ENCODE measurements at places on chromosomes 7 and 10.

DNA sequence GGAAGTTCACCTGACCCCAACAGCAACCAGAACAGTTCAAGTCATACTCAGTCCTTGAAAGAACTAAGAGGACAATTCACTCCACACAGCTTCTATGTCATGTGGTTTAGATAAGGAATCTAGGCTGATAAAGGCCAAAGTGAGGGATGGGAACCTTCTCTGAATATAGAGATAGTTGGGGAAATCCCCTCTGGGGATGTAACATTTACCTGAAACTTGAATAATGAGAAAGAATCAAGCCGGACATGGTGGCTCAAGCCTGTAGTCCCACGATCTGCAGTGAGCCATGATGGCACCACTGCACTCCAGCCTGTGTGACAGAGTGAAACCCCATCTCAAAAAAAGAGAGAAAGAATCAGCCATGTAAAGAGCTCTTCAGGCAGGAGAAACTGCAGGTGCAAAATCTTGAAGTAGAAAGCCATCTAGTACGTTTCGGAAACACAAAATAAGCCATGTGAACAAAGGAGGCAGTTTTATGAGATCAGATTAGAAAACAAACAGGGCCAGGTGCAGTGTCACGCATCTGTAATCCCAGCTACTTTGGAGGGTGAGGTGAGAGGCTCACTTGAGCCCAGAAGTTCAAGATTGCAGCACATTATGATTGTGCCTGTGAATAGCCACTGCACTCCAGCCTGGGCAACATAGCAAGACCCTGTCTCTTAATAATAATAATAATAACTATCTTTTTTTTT lies 4.5 kb upstream of the DNMBP start:
- no peak for DNase-seq

DNA sequence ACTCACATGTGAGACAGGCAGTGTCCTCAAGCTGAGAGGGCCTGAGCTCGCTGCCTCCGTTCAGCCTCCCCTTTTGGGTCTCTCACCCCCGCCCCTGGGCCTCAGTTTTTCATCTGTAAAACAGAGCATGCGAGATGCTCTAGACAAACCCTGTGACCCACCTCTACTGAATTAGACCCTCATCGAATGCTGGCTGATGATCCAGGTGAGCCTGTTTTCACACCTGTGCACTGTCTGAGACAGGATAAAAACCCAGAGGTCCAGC lies 102.1 kb downstream of the PDGFA start:
- DNase-seq, result no peak

DNA sequence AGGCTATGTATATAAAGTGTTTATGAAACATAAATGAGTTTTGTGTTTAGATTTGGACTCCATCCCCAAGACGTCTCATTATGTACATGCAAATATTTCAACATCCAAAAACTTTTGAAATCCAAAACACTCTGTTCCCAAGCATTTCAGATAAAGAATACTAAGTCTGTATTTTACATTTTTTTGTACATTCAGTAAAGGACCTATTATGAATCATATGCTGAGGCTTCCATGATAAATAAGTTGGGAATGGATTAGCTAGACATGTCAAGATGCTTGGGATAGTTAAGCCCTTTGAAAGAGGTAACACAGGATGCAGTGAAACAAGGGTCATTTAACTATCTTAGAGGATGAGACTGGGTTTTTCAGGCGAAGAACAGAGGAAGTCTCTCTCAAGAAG lies 262.9 kb downstream of the SNX13 start:
- DNase-seq, result no peak

DNA sequence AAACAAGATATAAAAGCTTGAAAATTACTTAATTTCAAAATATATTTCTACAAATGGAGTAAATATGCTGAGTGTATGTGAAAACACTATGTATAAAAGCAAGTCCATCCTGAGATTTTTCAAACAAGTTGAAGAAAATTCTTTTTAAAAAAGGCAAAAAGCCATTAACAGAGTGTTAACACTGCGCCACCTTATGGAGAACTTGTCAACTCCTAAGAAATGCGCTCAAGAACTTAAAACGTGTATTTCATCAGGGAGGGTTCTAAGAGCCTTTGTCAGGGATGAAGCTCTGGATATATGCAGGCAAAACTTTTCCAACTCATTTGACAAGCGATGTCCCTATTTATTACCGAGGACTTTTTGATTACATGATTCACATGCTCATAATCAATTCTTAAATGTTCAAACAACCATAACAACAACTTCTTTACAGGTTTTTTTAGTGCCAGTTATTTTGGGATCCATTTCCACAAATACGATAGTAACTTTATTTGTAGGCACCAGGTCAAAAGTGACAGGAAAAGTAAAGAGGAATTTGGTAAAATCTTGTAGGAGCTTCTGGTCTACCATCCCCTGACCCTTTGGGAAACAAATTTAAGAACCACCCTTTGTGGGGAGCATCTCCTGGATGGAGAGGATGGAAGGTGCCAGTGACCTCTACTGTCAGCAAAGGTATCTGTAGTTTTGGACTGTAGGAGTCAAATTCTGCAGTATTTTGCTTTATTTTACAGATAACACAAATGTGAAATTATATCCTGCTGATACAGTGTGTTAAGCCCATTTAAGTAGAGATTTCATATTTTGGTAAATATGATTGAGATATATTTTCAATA lies 23.2 kb downstream of the CALCR start:
- peak; percentile 28 for DNase-seq

- no peak for DNase-seq
Measured at GRCh38 chr10:6055929-6056328, 6.2 kb downstream of the IL2RA start.

DNA sequence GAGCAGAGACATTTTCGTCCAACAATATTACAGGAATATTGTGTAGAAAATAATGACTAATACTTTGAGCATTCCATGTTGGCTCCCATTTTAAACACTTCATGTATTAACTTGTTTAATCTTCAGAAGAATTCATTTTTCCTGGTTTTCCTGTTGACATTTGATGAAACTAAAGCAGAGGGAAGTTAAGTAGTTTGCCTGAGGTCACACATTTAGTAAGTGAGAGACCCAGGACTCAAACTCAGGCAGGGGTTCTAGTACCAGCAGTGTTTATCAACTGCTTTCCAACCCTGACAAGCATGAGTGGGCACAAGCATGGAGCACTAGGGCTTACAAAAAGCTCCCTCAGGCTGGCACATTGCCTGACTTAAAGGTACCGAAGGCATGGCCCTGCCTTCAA lies 719.1 kb downstream of the AUTS2 start:
- DNase-seq, result no peak

- no peak for DNase-seq
Measured at GRCh38 chr7:73973091-73973490, 54.9 kb upstream of the ELN start.

GRCh38 chr10:43110338-43111071 lies 27.7 kb upstream of the CSGALNACT2 start:
- DNase-seq, result no peak

DNA sequence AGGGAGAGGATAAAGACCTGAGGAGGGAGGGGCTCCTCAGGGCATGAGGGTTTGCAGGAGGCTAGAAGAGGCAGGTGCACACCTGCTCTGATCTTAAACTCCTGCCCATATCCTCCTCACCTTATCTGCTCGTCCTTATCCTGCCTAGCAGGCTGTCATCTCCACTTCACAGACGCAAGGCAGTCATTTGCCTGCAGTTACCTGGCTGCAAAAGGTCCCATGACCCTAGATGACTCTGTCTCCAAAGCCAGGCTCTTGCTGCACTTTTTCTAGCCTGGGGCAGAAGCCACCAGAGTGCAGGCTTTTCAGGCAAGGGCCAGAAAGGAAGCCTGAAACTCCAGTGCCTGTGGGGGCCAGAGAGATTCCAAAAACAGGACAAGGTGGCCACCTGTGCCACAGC lies 1.7 kb upstream of the ZNF853 start:
- DNase-seq, result no peak

- no peak for DNase-seq
Measured at GRCh38 chr7:39433550-39433949, 132.7 kb upstream of the YAE1 start.

GRCh38 chr10:119165171-119166117 lies at the start of gene SFXN4:
Gene SFXN4, minus strand, starts transcription at chr10:119165714. Its CDS starts 67 bp downstream, at chr10:119165647.
- peak; percentile 90 for DNase-seq

DNA sequence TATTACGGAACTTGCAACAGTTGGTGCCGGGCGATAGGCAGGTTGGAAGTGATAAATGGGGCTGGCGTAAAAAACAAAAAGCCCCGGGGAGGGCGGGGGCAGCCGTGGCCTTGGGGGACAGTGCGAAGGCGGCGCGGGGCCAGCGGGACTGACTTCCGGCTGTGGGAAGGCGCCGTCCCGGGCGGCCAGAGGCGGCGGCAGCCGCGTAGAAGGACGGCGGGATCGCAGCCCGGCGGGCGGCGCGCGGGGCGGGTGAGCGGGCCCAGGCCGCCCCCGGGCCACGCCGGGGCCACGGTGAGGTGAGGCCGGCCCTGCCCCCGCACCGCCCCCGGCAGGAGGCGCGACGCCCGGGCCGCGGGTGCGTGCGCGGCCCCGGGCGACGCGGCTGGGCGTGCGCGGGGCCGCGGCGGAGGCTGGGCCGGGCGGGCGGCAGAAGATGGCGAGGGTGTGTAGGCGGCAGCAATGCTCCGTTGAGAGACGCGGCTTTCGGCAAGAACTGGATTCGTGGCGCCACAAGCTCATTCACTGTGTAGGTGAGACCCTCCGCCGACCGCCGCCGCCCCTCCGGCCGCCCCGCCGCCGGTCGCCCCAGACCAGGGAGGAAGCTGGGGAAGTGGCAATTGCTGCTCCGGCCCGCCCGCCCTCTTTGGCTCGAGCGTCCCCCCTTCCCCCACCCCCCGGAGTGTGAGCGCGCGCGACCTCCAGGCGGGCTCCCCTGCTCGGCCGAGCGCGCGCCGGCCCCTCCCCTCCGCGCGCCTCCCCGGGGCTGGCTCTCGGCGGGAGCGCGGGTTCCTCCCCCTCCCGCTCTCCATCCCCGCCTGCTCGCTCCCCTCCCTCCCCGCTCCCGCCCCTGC lies at the start of gene LCOR:
Gene LCOR (plus strand): TSS at position 432 of the 854 bp plus-strand sequence. CDS start 116,760 bp downstream, outside the sequence.
- peak; percentile 96 for DNase-seq

GRCh38 chr10:131872827-131873375 lies 27.9 kb upstream of the PPP2R2D start:
- no peak for DNase-seq

GRCh38 chr7:137772748-137773147 lies 74.0 kb downstream of the DGKI start:
- DNase-seq, result no peak

DNA sequence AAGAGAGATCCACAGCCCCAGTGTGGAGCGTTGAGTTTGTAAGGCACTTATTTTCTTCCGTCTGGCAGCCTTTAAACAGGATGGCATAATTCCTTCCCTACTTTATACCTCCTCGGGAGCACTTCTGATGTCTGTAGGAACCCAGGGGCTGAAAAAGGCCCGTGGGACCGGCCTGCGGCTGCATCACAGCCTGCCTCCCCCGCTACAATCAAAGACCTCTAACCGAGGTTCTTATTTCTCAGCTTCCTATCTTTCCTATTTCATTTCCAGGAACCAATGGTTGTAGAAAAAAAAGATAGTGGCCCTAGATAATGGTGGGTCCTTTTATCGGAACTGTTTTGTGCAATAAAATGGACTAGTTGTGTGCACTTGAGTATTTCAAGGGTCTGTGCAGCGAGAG lies 4.1 kb upstream of the CTBP2 start:
- no peak for DNase-seq

DNA sequence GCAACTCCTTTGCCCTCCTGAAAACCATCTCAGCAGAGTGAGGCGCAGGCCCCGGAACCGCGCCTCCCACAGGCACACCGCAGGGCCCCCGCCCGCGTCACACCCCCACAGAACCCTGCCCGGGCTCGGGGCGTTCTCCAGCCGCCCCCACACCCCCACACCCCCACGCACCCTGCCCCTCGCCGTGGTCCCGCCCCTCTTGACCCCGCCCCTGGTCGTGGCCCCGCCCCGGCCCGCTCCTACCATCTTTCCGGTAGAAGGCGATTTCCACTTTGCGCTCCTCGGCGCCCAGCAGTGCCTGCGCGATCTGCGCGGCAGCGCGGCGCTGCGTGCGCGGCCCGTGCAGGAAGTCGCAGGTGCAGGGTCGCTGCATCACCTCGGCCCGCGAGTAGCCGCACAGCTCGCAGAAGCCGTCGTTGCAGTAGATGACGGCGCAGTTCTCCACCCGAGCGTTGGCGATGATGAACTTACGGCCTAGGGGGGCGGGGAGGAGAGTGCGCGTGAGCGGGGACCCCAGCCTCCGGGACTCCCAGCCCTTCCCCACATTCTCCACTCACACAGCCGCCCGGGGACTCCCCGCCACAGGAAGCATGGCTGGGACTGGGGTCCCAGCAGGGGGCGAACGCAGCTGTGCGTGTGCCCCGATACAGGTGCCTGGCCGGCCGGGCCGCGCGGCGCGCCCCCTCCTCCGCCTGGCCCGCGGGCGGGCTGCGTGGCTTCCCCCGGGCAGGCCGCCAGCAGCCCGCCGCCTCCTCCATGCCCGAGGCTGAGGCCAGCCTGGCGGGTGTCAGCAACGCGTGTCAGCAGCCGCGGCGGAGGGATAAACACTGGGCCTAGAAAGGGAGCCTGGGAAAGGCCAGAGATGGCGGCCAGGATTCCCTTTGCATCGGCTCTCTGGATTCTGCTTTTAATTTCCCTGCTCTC lies 3.4 kb downstream of the KCNH2 start:
- DNase-seq, result peak; percentile 75

- DNase-seq, result no peak
Measured at GRCh38 chr7:132051311-132051710, 494.9 kb upstream of the PODXL start.

DNA sequence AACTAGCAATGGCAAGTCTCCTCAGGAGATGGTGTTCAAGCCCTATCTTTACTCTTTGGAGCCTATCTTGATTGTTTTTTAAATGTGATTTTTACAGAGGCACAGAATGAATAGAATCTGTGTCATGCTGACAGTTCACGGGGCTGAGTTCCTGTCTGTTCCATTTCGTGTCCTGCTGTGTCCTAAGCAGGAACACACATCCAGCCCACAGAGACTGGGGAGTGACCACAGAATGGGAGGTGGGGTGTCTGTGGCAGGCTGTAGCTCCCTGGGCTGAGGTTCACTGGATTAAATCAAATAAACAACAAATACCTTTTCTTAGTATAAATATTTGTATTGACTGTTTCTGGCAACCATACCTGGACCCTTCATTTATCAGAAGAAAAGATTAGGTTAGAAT lies 73.4 kb upstream of the CARD11 start:
- no peak for DNase-seq

GRCh38 chr7:7274782-7275181 lies 92.4 kb downstream of the C1GALT1 start:
- no peak for DNase-seq

GRCh38 chr7:27197137-27198042 lies 2.5 kb downstream of the HOXA13 start:
- DNase-seq, result no peak

DNA sequence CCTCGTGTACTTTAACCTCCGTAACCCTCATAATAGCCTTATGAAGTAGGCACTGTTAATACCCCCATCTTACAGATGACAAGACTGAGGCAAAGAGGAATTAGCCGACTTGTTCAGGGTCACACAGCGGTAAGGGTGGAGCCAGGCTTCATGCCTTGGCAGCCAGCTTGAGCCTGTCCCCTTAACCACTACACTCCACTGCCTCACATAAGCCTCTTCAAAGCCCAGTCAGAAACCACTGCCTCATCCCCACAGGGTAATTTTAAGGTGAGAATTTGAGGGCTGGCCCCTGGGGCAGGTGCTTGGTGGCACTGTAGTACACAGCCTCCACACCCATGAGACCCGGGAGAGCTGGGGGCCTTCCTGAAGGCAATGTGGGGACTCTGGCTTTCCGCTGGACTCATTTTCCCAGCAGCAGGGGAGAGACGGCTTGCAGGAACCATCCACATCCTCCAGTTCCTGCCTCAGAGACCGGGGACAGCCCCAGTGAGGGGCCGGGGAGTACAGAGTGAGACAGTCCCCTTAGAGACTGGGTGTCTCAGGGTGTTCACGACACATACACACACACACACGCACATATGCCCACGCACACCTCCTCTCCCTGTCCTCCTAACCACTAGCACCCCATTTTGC lies 7.6 kb upstream of the C10orf105 start:
- no peak for DNase-seq

- no peak for DNase-seq
Measured at GRCh38 chr10:11522821-11523245, 88.6 kb downstream of the USP6NL start.
